Stimulated activated CD4-positive, alpha-beta T cell treated with anti-CD3 and anti-CD28 coated beads, TNF-alpha, amount 100 ng/mL, for 4 hours (primary cell): ENCODE measurements at places on chromosomes 7 and 10.

DNA sequence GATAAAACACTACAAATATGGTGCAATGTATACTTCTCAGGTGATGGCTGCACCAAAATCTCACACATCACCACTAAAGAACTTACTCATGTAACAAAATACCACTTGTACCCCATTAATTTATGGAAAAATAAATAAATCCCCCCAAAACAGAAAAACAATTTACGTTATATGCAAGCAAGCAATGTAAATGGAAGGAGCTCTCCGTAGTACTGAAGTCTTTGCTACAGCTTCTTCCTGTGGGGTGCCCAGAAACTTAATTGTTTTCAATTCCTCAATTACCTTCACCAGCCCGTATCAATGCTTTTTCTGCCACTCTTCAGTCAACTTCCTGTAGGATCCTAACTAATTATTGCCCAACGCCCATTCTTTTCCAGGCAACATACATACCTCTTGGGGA is 138.1 kb downstream of the RELN start:
- DNase-seq = no peak

DNA sequence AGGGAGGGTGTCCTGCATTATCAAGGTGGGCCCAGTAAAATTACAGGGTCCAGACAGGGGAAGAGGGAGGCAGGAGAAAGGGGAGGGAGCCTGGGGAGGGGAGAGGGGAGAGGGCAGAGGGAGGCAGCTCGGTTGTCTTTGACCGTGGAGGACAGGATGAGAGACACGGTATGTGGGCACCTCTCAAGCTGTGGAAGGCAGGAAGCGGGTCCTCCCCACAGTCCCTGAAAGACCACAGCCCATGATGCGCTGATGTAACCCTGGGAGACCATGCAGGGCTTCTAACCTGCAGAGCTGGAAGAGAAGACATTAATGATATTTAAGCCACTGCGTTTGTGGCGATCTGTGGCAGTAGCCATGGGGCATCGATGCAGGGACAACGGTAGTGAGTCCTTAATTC is 27.2 kb upstream of the MNX1 start:
- DNase-seq = no peak

- no peak for DNase-seq
These were observed 8.2 kb downstream of the NKX2-3 start for GRCh38 chr10:99540657-99541531.

DNA sequence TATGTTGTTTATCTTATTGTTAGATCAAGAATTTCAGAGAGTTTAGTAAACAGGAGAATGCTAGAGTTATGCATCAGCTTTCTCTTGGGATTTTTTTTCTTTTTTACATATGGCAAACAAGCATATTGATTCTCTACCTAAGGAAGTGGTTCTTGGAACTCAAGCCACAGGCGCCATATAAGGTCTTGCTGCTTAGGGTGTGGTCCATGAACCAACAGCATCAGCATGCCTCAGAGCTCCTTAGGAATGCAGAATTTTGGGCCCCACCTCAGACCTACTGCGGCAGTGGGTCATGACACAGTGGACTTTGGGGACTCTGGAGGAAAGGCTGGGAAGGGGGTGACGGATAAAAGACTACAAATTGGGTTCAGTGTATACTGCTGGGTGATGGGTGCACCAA is 230.8 kb downstream of the SKAP2 start:
- DNase-seq = no peak

GRCh38 chr10:86931872-86932271 is 25.5 kb downstream of the MMRN2 start:
- DNase-seq = no peak

DNA sequence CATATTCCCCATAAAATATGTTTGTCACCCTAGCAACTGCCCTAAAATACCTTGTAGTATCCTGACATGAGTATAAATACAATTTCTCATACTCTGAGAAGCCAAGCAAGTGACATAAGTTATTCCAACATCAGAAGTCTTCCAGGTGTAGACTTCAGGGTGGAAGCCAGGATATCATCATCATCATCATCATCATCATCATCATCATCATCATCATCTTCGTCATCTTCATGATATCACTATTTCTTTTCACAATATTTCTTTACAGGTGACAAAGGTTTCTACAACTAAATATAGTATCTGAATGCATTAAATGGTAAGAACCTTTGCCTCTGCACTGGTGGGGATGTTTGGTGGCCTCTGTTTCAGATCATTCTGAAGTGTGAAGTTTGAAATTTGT is 10.0 kb upstream of the GPR141 start:
- no peak for DNase-seq

DNA sequence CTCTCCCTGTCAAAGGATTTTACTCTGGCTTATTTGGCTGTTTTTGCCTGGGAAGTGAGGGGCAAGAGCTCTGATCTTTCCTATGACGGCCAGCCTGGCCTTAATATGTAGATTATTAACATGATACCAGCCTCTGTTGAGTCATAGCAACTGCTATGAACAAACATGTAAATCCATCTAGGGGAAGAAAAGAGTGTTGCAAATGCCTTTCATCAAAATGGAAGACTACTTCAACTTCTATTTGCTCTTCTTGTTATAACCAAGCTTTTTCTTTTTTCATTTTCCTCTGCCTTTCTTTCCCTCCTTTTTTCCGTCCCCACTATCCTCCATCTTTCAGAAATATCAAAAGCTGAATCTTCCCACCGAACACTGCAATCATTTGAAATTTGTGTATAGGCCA is 46.6 kb downstream of the BTRC start:
- DNase-seq = no peak

DNA sequence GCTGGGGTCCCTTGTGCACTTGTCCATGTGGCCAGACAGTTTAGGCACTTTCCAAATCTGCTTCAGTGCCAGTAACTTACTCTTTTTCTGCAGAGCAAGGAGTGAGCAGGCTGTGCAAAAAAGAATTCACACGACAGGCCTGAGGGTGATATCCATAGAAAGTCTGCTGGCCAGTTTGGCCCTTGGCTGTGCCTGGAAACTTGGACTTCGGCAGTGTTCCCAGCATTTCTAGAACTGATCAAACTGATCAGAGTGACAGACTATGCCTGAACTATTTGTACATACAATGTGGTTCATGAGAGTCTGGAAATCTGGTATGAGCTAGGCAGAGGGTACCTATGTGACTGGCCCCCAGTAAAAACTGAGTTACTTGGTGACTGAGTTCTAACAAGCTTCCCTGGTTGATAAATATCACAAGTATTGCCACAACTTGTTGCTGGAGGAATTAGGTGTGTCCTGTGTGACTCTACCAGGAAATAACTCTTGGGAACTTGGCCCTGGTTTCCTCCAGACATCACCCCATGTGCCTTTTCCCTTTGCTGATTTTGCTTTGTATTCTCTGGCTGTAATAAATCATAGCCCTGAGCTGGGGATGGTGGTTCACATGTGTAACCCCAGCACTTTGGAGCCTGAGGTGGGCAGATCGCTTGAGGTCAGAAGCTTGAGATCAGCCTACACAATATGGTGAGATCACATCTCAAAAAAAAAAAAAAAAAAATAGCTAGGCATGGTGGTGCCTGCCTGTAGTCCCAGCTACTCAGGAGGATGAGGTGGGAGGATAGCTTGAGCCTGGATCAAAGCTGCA is 3.3 kb upstream of the DENND10 start:
- no peak for DNase-seq

- DNase-seq = no peak
These were observed 43.9 kb downstream of the TNS3 start for GRCh38 chr7:47537716-47538675.

- no peak for DNase-seq
These were observed at the start of gene AIFM2 for GRCh38 chr10:70132098-70133029. TSS of gene AIFM2 (minus strand) at chr10:70132825. CDS start at chr10:70124084, 8,741 bp downstream.

DNA sequence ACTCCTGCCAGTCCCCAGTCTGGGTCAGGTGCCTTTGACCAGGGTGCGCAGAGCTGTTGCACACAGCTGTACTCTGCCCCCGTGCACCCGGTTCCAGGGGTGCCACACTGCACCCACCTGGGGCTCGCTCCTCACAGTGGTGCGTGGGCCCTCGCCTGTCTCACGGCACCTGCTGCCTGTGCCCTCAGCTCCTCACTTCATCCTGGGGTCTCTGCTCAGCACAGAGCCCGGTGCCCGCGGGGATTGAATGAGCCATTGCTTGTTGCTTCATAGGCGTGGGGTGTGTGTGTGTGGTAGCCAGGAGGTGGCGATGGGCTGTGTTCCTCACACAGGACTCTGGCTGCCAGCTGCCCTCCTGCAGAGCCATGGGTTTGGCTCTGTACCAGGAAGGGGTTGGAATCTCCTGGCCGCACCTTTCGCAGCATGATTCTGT is 18.5 kb downstream of the EIF3B start:
- DNase-seq = no peak

DNA sequence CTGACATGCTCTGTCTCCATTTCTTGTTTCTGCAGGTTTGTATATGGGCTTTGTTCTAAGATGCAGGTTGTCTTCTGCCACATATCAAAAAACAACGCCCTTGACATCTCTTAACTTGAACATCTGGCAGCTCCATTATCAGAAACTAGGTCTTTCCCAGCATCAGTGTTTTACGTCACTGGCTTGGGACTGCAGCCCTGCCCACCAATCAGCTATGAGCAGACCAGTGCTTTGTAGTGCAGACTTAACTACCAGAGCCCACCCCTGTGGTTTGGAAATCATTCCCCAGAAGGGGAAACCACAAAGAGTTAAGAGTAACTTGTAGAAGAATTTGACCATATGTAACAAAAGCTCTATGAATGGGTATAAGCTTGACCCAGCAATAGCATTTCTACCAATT is 132.4 kb downstream of the SEPTIN14 start:
- DNase-seq = no peak

GRCh38 chr7:74554178-74554577 is 100.5 kb downstream of the GTF2IRD1 start:
- no peak for DNase-seq

- DNase-seq = no peak
These were observed 716.2 kb downstream of the NXPH1 start for GRCh38 chr7:9149499-9150082.

DNA sequence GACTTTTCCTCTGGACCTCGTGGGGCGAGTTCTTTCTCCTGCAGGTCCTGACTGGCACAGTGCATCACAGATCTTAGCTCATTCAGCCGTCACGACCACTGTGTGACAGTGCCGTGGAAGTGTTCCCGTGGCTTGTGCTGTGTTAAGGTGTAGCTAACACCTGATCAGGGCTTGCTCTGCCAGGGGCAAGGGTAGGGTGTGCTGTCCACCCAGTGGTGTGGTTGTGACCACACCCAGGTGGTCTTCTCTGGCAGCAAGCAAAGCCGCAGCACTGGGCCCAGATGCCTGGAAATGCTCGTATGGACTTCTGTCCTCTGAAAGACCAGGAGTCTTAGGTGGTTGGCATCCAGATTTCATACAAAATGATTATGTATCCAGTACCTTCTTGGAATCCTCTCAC is 86.2 kb downstream of the GLRX3 start:
- no peak for DNase-seq

DNA sequence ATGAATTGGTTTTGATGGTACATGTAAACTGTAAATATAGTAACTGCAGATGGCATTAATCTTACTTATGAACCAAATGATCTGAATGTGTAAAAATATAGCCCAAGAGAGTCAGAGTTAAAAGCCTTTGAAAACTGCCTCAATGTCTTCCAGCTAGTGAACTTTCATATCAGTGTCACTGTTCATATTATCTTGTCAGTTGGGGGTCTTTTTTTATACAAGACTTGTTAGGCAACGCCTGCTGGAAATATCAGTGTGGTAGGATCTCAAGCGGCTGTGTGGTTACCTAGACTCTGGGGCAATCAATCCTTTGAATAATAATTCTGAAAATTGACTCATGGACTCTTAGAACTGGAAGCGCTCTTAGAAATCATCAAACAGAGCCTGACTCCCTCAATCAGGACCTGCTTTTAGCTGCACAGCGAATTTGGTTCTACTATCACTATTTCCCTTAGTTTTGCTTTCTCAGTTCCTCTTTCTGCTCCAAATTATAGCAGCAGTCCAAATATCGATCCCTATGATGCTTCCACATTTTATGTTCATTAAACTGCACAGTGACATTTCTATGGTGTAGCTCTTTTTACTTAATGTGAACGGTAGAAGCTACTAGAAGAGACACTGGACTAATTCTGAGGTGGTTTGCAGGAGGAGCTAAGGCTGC is 100.1 kb upstream of the COL1A2 start:
- DNase-seq = no peak

GRCh38 chr7:129906700-129907099 is 46.1 kb downstream of the UBE2H start:
- no peak for DNase-seq

- no peak for DNase-seq
These were observed 935 bp downstream of the TM9SF3 start for GRCh38 chr10:96585736-96586418.

DNA sequence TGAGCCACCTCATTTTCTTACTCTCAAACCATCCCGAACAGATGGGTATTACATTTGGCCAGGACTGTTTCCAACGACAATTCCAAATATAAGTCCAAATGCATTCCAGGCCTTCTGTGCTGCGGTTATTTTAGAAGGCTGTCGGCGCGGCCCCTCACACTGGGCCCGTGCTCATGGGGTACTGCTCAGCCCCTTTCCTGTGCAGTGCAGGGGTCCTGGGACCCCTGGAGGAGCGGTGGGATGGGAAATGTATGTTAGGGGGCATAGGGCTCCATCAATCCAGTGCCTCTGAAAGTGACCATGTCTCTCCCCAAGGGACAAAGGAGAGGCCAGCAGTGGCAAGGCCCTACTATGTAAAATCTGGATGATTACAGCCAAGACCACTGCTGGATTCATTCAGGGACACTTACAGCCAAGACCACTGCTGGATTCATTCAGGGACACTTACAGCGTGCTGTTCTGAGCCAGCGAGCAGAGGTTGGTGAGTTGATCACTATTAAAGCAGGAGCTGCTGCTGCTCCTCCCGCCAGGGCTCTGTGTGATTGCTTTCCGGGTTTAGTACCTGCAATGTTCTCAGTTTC is 66.3 kb downstream of the CHST15 start:
- no peak for DNase-seq

DNA sequence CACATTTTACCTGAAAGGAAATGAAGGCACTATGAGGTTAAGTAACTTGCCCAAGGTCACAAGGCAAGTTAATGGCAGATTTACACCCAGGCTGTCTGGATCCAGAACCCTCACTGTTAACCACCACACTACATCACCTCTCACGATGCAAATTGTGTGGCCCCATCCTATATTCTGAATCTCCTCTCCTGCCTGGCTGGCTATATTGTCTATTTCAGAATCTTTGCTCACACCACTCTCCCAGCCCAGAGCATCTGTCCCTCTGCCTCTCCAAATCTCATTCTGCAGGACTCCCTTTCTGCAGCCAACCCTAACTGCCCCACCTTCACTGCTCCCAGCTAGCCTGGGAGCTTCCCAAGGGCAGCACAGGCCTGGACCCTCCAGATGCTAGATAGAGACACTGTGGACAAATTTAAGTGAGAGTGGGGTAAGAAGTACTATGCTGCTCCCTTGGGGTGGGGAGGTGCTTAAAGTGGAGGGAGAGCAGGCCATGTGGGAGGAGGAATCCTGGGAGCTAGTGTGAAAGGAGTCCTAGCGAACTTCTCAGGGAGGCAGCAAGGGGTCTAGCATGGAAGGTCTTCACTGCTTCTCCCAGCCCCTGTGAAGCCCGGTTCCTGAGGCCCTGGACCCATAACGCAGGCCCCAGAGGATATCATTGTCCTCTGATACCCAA is 786 bp downstream of the CUEDC2 start:
- DNase-seq = no peak
